Smooth muscle cell of the coronary artery (primary cell): ENCODE measurements at places on chromosomes 11 and 22. TPM values are rescaled to one million over a fixed set of nuclear protein-coding genes. Genes with fewer than 3 reads are reported as not detected.

The DNAJB13 gene
- total RNA-seq, result 0.15 TPM in 1 of 2 replicates, not detected in the other

The PTGDR2 gene
- 0.12 TPM in 1 of 2 replicates, not detected in the other for total RNA-seq

The DERL3 gene
- total RNA-seq, result 0.23 TPM in 1 of 2 replicates, not detected in the other

The GDPD4 gene
- not detected in 2 replicates for total RNA-seq

The IFITM2 gene
- total RNA-seq, result 63.3 and 214 TPM in 2 replicates

The SCUBE1 gene
- total RNA-seq, result not detected in 2 replicates

The SPI1 gene
- not detected in 2 replicates for total RNA-seq

The OR51G2 gene
- total RNA-seq, result not detected in 2 replicates

The YPEL4 gene
- 0.60 and 2.8 TPM in 2 replicates for total RNA-seq

The BARX2 gene
- not detected in 2 replicates for total RNA-seq

The OMP gene
- total RNA-seq, result 0.38 TPM in 1 of 2 replicates, not detected in the other

The HEPHL1 gene
- total RNA-seq, result 0.30 TPM in 1 of 2 replicates, not detected in the other

The CRYBB3 gene
- total RNA-seq, result not detected in 2 replicates

The NLRP14 gene
- total RNA-seq, result 0.08 TPM in 1 of 2 replicates, not detected in the other

The SH3BP1 gene
- 7.6 and 8.0 TPM in 2 replicates for total RNA-seq

The IGLL1 gene
- total RNA-seq, result not detected in 2 replicates

The DEUP1 gene
- not detected in 2 replicates for total RNA-seq

The PRRG4 gene
- under 0.01 TPM in 1 of 2 replicates, not detected in the other for total RNA-seq

The LUZP2 gene
- total RNA-seq, result 0.08 and 0.12 TPM in 2 replicates

The STK33 gene
- total RNA-seq, result 0.35 and 0.45 TPM in 2 replicates

The PANX3 gene
- total RNA-seq, result not detected in 2 replicates

The OR51B5 gene
- total RNA-seq, result 0.15 TPM in 1 of 2 replicates, not detected in the other

The XBP1 gene
- 71.6 and 225 TPM in 2 replicates for total RNA-seq

The SLC17A6 gene
- not detected in 2 replicates for total RNA-seq

The TOMM22 gene
- 48.3 and 75.0 TPM in 2 replicates for total RNA-seq

The APOA4 gene
- total RNA-seq, result not detected in 2 replicates

The FUT4 gene
- 2.2 and 16.8 TPM in 2 replicates for total RNA-seq

The TREH gene
- 0.08 and 0.12 TPM in 2 replicates for total RNA-seq

The AIFM3 gene
- total RNA-seq, result 0.23 and 0.70 TPM in 2 replicates

The SLC22A6 gene
- not detected in 2 replicates for total RNA-seq

The HOATZ gene
- not detected in 2 replicates for total RNA-seq

The ELMOD1 gene
- total RNA-seq, result 0.23 and 8.1 TPM in 2 replicates

The TAF1D gene
- 53.6 and 147 TPM in 2 replicates for total RNA-seq

The OR9Q1 gene
- total RNA-seq, result not detected in 2 replicates

The RTN4RL2 gene
- total RNA-seq, result 0.12 TPM in 1 of 2 replicates, not detected in the other

The EFCAB6 gene
- 0.83 and 1.1 TPM in 2 replicates for total RNA-seq
